ENCODE measurements at places on chromosomes 5 and 9.
A peak's percentile ranks its signal among the peaks of the same experiment; 100 is the strongest.

DNA sequence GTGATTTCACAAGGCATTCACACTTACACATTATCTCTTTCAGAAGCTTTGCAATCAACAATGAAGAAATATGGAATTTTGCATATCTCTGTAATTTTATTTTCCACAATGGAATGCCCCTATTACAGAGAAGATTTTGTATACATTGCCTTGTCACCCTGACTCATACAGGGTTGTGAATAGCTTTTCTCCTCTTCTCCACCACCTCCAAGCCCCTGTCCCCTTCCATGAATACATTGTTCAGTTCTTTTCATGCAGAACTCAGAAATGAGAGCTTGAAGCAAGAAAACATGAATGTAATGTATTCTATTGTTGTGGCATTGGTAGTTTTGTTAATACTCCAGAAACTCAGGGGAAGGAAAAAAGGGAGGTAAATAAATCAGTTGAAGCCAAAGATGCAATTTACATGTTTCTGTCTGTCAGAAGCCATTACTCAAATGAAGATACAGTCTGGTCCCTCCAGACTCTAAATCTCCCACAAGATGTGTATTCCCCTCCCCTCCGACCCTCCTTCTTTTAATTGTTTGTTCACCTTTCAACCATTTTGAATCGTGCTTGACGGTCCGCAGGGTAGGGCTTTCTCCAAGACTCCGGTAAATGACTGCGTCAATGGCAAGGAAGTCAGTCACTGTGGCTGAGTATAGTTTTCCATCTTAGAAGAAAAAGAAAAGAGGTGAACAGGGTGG, 86.1 kb downstream of the SEMA6A start:
- no peak for DNase-seq

DNA sequence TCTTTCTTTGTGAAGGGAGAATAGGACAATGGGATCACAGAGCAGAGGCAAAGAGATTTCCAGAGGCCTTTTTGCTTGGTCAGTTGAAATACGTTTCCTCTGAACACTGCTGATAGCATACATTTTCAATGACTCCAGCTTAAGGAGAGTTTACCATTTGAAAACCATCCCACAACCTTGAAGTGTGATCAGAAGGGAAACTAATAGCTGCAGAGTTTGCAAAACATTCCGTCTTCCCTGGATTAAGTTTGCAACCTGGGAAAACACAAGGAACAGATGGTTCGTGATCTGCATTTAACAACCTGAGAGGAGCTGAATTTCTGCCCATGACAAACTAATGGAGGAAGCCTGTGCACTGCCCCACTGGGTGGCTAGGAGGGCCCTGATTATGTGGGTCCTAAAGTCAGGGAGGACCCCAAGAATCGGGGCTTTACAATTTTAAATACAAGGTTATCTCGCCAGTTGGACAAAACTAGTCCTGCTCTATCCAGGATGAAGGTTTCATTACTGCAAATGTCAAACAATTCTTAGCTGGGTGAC, 35.6 kb downstream of the MTX3 start:
- no peak for DNase-seq

DNA sequence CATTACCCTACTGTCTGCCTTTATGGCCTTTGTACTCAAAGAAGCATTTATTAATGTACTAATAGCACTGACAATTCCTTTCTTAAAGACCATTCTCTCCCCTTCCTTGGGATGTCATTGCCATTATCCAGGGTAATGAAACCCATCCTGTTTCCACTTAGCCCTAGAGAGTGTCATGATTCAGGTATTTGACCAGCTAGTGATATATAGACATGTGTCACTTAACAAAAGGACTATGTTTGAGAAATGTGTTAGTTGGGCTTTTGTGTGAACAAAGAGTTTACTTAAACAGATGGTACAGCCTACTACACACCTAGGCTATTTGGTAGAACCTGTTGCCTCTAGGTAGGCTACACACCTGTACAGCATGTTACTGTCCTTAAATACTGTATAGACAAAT, 2.0 kb downstream of the ATP6V0E1 start:
- DNase-seq: no peak

- peak; percentile 47 for DNase-seq
Measured at GRCh38 chr5:171647043-171647903, 138.3 kb upstream of the SMIM23 start.

GRCh38 chr9:132595319-132595718, 12.9 kb downstream of the BARHL1 start:
- DNase-seq: no peak

GRCh38 chr9:71737455-71737854, 30.9 kb downstream of the CEMIP2 start:
- DNase-seq: no peak

DNA sequence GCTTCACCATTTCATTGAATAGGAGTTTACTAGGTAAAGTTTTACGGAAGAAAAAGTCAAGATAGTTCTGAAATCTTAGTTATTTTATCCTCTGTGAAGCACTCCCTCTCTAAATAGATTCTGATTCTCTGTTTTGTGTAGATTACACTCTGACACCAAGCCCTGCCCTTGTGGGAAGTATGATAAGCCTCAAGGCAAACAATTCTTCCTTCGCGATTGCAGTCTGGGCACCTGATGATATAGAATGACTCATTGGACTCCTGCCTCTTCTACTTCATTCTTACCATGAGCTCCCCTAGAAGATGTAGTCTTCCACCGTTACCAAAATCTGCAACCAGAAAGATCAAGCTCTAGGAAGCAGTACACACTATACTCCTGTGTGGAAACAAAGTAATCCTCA, 626.9 kb upstream of the PTGER4 start:
- no peak for DNase-seq

GRCh38 chr5:102941111-102941510, 178.8 kb downstream of the GIN1 start:
- no peak for DNase-seq

DNA sequence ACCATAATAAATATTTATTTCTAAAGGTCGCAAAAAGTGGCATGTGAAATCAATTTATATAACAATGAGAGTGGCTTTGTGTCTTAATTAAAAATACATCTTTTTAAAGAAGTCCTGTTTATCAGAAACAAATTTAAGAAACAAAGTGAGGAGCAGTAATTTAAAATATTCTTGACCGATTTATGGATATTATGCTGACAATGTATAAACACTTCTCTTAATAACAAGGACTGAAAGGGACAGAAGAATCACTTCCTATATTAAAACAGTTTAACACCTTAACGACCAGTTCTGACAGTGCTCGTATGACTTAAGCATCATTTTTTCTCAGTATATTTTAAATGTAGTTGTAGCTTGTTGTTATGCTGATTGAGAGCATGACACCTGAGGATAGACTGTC, 149.1 kb downstream of the GABRB2 start:
- no peak for DNase-seq

- DNase-seq: no peak
Measured at GRCh38 chr5:115431116-115431515, 113.5 kb downstream of the FEM1C start.

- no peak for DNase-seq
Measured at GRCh38 chr5:38417658-38418017, 138.8 kb downstream of the LIFR start.

- DNase-seq: no peak
Measured at GRCh38 chr5:132179405-132179804, 48.2 kb downstream of the P4HA2 start.

- DNase-seq: no peak
Measured at GRCh38 chr5:146341854-146342253, 3.2 kb downstream of the POU4F3 start.

GRCh38 chr5:133155326-133155969, 103.6 kb downstream of the HSPA4 start:
- DNase-seq: no peak

DNA sequence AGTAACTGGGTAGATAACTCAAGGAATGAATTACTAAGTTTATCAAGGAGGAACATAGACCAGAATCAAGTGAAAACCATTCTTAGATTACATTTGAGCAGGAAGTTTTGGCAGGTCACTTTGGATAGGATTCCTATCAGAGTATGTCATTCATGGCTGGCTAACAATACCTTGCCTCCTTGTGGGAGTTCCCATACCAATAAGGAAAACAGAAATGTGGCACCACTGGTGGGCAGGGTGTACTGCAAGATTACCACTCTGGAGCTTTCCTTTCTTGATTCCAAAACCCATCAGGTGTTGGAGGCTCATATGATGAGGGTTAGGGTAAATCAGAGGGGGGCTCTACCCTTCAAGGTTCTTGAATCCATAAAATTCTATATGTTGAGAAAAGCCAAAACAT, 18.6 kb upstream of the SPATA31D1 start:
- no peak for DNase-seq

- DNase-seq: no peak
Measured at GRCh38 chr9:650362-650761, 191.1 kb upstream of the DMRT1 start.

DNA sequence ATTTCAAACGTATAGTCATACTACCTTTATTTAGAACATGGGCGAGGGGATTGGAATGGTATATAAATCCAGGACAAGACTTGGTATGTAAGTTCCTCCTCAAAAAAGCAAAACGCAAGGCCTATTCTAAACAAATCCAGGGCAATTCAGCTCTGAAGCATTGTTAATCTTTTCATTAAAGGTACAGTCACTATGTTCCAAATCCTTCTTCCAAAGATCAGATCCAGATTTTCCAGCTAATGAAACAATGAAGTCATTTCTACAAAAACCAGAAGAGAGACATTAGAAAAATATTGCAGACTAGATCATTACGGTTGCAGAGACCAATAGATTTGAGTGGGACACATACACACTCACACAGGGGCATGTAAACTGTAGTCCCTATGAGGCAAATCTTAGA, 116.1 kb upstream of the BNC2 start:
- DNase-seq: no peak

DNA sequence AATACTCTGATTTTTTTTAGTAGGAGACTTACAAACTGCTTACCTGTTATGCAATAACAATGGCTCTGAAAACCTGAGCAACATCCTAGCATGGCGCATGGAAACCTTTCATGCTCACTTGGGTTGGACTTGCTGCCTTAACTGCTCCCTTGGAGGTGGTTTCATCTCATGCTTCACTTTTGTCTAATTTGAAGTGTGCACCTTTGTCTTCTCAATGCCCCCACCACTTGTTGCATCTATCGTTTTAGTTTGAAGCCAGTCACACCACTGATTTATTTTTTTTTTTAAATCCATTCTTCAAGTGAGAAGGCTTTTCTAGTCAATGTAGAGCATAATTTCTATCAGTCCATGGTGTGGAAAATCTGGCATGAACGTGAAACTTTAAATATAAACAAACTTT, 63.2 kb downstream of the CFAP90 start:
- no peak for DNase-seq

DNA sequence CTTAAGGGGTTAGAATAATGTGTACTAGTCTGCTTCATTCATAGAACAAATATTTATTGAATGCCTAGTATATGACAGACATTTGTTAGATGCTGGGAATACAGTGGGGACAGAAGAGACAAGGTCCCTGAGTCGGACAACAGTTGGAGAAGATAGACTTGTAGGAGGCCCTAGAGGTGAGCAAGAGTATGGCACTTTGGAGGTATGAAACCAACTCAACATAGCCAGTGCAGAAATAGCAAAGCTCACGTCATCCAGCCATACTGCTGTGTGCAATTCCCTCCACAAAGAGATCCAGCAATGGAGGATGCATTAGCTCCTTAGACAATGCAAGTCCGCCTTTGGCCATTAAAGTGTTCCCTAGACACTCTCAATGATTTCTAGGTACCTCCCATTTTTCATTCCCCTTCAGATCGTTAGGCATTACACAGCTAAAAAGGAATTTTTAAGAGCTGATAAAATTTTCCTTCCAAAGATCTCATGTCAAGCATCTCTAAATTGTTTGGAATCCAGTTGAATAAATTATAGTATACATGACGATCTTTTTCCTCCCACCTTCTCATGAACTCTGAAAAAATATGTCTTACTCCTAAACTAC, 1949.6 kb upstream of the WWC1 start:
- no peak for DNase-seq

- DNase-seq: no peak
Measured at GRCh38 chr5:72228960-72229359, 91.1 kb downstream of the MRPS27 start.

GRCh38 chr5:32475334-32476097, 31.0 kb upstream of the ZFR start:
- no peak for DNase-seq

DNA sequence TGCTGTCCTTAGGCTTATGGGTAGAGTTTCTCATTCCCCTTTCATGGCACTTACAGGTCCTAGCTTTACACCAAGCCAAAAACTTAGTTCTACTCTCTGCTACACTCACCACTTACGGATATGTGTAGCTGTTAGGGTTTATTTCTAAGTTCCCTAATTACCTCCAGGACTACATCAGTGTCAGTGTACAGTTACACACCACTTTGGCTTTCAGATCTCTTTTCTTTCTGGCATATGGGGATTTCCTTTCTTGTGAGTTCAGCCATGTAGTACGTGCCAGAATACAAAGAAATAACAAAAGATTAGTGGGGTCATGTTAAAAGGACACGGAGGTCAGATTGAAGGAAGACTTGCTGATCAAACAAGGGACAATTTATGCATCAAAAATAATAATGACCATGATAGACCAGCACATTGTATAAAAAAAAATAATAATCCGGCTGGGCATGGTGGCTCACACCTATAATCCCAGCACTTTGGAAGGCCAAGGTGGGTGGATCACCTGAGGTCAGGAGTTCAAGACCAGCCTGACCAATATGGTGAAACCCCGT, 41.8 kb downstream of the LYRM7 start:
- DNase-seq: no peak

GRCh38 chr9:98523231-98523901, 185.4 kb downstream of the GABBR2 start:
- DNase-seq: peak; percentile 61

DNA sequence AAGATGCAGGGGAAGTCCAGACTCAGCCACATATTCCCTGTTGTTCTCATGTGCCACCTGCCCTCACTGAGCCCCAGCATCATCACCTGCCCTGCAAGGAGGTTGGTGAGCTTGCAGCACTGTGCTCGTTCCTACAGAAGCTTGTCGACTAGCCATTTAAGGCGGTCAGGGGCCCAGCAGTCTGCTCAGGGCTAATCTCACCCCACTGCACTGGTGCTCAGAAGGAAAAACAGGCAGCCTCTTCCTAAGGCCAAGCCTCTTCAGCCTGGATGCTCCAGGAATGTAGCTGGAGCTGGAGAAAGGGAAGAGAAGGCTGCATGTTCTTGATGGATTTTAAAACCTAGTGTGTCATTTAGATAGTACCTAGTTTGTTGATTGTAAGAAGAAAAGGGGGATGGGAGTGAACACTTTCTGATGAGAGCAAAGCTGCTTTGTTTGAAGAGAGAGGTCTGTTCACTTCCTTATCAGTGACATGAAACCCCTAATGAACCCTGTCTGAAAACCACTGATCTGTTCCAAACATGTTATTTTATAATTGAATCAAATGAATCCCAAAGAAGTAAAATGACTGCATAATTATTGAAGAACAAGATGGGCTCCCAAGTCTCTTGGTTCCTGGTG, 10.6 kb upstream of the ASPN start:
- DNase-seq: no peak

GRCh38 chr5:77461287-77461686, 30.8 kb downstream of the WDR41 start:
- DNase-seq: no peak

- DNase-seq: no peak
Measured at GRCh38 chr5:58938563-58939424, 355.9 kb downstream of the RAB3C start.

Measured in HCEC 1CT (cell line).